ENCODE measurements at places on chromosomes 12 and 14.

- DNase-seq: no peak
Measured at GRCh38 chr14:101224356-101225156, 321.0 kb upstream of the RTL1 start.

DNA sequence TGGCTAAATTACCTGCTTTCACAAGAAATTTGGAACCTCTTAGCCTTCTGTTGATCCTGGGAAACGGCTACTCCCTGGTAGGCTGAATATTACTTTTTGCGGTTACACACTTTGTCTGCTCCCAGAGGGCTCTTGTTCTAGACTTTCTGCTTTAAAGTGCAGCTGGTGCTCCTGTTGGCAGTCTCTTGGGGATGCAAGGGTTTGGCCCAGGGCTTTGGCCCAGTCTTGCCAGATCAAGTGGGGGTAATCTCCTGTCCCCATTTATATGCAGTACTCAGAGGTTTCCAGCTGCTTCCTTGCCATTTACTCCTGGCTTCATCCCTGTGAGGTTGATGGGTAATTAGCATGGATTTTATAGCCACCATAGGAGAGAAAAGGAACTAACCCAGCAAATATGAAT lies 558.2 kb upstream of the MIS18BP1 start:
- DNase-seq: no peak

DNA sequence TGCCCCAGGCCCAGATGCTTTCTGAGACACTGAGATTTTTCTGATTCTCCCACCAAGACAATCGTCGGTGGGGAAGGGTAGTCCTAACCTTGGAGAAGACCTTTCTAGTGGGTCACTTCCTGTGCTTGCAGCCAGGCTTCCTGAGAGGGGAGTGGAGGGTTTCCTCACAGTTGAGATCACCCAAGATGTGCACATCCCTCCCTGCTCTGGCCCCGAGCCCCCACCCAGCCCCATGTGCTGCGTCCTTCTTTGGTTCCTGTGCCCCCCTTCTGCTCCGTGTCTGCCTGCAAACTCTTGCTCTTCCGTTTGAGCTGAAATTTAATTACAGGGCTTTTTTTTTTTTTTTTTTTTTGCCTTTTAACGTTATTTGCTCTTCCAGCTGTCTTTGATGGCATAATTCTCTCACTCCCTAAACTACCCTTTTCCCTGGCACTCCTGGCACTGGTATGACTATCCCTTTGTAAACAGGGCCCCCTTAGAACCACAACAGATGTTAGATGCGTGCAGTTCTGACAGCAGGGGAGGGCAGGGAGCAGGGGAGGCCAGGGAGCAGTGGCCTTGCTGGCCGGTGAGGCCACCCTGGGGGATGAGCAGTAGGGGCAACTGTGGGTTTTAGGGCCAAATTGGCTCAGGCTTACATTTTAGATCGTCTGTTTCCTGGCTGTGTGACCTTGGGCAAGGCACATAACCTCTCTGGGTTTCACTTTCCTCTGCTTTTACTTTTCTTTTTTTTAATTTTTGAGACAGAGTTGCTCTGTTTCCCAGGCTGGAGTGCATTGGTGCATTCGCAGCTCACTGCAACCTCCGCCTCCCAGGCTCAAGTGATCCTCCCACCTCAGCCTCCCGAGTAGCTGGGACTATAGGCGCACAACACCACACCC lies 144.5 kb downstream of the PHETA1 start:
- DNase-seq: no peak

DNA sequence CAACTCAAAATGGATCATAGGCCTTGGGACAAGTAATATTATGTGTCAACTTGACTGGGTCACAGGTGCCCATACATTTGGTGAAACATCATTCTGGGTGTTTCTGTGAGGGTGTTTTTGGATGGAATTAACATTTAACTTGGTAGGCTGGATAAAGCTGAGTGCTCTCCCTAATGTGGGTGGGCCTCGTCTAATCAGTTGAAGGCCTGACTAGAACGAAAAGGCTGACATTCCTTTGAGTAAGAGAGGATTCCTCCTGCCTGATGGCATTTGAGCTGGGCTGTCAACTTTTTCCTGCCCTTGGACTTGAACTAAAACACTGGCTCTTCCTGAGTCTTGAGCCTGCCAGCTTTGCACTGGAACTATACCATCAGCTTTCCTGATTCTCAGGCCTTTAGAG lies 93.4 kb upstream of the ESRRB start:
- no peak for DNase-seq

DNA sequence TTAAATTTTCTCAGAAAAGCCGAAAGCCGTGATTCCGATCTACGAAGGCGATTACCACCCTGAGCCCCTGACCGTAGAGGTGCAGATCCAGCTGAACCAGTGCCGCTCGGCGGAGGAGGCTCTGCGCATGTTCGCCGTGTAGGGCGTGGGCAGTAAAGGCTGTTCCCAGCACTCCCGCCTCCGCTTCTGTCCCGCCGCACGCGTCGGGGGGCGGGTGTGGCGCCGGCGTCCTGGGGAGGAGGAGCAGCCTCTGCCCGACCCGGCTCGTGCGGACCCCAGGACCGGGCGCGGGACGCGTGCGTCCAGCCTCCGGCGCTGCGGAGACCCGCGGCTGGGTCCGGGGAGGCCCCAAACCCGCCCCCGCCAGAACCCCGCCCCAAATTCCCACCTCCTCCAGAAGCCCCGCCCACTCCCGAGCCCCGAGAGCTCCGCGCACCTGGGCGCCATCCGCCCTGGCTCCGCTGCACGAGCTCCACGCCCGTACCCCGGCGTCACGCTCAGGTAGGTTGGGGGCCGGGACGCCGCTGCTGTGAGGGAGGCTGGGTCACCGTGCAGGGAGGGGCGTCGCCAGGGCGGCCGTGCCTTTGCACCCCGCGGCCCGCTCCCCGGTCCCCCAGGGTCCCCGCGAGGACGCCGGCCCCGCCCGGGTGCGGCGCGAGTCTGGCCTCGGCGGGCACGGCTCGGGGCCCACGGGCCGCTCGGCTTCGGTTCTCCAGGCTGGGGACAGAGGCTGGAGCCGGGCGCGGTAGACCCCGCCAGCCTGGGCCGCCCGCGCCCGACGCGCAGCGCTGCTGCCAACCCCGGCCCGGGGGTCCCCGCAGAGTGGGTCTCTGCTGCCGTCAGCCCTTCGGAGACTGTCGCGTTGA lies at the start of gene B3GNT4:
Gene B3GNT4, plus strand, starts transcription at position 409 of the 866 bp plus-strand sequence. CDS start 910 bp downstream, outside the sequence.
- DNase-seq: no peak

DNA sequence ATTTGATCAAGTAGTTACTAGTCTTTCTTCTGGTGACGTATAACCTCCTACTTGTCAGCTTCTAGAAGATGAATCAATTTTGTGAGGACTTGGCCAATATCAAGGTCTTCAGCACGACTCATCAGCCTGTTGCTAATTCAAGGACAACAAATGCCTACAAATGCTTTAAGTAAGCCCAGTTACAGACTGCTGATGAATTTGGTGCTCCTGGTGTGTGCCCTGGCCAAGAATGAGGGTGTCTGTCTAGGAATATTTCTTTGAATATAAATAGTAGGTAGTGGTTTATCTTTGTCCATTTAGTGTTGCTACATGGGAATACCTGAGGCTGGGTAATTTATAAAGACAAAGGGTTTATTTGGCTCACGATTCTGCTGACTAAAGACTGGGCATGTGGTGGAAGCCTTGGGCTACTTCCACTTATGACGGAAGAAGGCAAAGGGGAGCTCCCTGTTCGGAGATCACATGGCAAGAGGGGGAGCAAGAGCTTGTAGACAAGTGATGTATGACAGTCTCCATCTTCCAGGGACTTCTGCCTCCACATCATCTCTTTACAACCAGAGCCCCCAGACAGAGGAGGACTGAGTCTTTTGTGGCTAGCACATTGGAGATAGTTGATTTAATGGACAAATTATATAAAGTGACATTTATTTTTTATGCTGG lies 180.2 kb downstream of the CRADD start:
- no peak for DNase-seq

GRCh38 chr14:42011221-42011620 lies 404.5 kb downstream of the LRFN5 start:
- DNase-seq: no peak

DNA sequence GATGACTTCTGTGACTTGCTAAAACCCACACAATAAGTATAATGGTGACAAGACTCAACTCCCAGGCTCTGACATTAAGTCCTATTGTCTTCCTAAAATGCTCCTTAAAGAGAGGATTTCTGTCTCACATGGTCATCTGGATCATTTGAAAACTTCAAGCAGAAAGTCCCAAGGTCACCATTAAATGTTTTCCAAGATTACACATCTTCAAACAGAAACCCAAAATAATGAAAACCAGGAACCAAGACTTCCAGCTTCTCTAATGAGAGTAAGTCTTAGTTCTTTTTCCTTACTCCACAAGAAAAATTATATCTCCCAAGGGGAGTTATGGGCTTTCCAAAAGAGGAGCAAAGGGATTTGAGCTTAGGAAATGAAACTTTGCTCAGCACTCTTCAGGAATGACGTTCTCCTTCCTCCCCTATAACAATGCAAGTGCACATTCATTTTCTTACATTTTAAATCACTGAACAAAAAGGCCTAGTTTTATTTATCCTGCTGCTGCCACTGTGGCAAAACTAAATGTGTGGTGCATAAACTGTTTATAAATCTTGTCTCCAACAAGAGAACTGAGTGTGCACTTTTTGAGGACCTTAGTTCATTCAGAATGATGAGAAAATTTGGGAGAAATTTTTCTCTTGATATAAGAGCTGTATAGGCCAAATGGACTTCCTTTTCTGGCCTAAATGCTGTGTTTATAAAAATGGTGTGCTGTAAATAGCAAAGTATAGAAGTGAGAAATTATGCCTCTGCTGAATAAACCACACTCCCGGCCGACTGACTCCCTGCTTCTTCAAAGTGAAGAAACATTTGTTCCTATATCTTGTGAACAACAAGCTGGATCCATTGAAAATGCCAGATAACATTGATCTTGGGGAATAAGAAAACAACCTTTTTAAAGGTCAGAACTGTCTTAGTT lies 148.4 kb upstream of the PLEKHG7 start:
- DNase-seq: no peak

GRCh38 chr12:2332947-2333346 lies 280.2 kb downstream of the CACNA1C start:
- no peak for DNase-seq

DNA sequence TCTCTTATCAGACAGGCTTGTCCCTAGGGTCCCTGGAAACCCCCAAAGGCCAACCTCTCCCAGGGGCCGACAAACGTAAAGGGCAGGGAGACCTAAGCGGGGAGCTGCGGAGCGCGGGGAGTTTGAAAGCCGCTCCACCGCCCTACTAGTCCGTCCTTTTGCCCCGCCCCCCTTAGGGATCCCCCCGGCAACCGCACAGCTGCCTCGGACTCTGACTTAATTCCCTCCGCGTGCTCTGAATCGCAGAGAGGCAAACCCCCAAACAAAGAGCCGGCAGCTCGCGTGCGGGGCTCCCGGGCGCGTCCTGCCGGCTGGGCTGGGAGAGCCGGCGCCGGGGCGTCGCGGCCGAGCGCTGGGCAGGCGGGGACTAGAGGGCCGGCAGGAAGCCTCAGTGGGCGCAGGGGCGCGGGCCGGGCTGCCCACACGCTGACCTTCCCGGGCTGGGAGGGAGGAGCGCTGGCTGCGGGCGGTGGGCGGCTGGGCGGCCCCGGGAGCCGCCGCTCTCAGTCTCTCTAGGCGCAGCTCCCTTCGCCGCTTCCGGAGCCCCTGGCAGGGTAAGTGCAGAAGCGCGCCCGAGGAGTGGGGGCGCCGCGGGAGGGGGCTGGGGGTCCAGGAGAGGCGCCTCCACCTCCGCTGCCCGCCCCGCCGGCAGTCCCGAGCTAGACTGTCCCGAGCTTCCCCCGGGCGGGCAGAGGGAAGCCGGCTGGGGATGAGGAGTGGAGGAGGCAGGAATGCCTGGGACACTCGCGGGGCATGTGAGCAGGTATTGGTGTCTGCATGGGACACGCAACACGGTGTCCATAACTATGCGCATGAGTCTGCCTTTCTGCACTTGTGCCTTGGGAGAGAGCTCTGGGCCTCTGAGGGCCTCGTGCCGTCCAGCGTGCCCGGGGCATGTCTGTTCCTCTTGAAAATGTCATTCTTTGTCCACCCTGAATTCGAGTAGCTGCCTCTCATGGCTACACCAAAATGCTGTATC lies at the start of gene TSPAN11:
Gene TSPAN11, plus strand, starts transcription at position 506 of the 979 bp plus-strand sequence. CDS start 27,244 bp downstream, outside the sequence.
- no peak for DNase-seq

- no peak for DNase-seq
Measured at GRCh38 chr12:6084261-6084968, 40.1 kb downstream of the VWF start.

DNA sequence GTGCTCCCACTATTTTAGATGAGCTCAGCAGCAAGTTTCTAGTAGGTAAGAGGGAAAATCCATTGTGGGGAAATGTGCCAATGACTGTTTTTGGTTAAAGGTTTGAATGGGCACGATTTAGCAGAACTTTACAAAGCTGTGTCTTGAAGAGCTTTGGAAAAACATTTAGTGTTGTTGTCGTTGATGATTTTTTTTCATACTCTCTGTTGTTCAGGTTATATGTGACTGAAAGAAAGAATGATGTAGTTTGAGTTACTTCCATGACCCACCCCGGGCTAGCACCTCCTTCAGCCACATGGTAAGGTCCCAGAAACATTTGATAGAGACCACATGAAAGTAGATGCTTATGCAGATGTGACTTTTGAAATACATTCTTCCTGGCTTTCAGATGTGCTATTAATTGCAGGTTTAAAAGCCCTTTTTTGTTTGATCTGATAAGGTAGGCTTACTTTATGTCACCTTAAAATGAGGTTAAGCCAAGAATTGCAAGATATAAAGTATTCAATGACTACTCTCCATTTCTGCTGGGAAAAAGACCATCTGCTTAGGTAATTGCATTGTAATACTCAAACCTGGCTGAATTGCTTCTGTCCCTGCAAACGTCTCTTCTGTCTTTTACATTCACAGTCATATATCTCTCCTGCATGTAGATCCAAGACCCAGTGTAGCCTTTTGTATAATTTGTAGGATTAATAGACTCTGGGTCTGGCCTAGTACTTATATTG lies 250.6 kb downstream of the RGS6 start:
- no peak for DNase-seq

GRCh38 chr14:98592611-98593170 lies 679.3 kb downstream of the BCL11B start:
- no peak for DNase-seq

- DNase-seq: no peak
Measured at GRCh38 chr14:38248321-38249028, 7.4 kb downstream of the CLEC14A start.

DNA sequence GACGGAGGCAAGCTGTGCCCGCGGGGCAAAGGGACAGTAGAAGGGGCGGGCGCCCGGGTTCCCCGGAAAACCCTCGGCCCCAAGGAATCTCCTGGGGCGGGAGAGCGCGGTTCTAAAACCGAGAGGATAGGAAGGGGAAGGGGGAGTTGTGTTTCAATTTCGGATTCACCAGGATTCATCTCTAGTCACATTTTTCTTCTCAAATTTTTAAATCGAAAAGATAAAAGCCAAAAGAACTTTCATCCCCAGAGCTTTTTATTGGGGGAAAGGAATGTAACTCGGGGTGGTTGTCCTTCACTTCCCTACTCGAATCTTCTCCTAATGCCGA lies 1.4 kb downstream of the BMP4 start:
- DNase-seq: no peak

GRCh38 chr14:85466678-85467077 lies 63.3 kb upstream of the FLRT2 start:
- no peak for DNase-seq

Data from KG1 (cell line).